Retina (tissue), 1 donor: ENCODE measurements at places on chromosomes 12 and 14.

DNA sequence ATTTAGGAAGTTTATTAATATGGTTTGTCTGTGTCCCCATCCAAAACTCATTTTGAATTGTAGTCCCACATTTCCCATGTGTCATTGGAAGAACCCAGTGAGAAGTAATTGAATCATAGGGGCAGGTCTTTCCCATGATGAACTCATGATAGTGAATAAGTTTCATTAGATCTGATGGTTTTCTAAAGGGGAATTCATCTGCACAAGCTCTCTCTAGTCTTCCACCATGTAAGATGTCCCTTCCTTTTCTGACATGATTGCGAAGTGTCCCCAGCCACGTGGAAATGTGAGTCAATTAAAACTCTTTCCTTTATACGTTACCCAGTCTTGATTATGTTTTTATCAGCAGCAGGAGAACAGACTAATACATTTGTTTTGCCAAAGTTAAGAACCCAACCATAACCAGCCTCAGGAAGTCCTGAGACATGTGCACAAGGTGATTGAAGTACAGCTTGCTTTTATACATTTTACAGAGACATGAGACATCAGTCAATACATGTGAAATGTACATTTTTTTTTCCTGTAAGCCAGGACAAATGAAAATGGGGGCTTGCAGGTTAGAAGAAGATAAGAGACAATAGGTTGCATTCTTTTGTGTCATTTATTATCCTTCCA lies 1136.7 kb downstream of the TMEM121 start:
- DNase-seq = no peak

DNA sequence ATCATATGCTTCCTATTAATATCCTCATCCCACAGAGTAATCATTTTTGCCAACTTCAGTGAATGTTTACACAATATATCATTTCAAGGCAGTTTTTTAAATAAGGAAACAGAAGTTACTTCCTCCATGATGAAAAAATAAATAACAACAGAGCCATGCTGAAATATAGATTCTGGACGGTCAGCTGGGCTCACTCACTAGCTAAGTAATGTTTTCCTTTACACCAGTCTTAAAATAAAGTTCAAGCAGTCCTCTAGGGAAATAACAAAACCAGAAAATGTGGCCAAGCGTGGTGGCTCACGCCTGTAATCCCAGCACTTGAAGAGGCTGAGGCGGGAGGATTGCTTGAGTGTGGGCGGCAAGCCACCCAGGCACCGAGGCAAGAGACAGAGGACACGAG lies 28.7 kb downstream of the AICDA start:
- no peak for DNase-seq

DNA sequence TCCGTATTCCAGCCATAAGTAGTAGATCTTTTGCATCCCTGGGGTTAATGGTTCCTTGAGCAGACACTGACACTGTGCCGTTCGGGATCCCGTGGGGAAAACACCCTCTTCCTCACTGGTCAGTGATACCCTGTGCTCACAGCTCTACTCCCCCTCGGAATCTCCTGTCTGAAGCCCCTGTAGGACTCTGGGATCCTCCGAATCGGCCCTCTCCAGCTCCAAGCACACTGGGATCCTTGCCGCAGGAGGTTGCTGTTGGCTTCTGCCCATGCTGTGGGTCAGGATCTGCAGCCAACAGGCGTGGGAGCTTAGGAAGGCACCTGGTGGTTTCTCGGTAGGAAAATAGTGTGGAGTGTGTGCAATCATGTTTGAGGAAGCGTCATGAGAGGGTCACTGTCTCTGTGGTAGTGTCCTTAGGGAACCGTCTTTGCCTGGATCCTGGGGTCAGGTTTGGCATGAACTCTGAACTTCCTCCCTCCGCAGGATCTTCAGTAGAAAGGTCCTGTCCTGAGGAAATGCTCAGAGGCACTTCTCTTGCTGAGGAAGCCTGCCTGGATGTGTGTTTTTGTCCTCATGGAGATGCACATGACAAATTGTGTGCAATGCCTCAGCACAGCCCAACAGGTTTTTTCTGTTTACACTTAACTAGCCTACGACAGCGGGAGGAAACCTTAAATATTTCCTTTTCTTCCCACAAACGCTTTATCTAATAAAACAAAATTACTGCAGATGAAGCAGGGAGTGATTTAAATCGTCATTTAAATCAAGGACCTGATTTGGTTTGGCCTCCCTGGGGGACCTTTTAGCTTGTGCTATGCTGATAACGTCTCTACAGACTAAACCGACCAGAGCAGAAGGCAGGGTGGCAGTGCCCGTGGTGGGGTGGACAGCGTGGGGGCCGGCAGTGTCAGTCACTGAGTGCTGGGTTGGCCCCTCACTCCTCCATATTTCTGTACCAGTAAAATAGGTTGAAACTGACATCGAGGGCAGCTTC lies 18.7 kb downstream of the FBXL14 start:
- DNase-seq = peak; percentile 53

DNA sequence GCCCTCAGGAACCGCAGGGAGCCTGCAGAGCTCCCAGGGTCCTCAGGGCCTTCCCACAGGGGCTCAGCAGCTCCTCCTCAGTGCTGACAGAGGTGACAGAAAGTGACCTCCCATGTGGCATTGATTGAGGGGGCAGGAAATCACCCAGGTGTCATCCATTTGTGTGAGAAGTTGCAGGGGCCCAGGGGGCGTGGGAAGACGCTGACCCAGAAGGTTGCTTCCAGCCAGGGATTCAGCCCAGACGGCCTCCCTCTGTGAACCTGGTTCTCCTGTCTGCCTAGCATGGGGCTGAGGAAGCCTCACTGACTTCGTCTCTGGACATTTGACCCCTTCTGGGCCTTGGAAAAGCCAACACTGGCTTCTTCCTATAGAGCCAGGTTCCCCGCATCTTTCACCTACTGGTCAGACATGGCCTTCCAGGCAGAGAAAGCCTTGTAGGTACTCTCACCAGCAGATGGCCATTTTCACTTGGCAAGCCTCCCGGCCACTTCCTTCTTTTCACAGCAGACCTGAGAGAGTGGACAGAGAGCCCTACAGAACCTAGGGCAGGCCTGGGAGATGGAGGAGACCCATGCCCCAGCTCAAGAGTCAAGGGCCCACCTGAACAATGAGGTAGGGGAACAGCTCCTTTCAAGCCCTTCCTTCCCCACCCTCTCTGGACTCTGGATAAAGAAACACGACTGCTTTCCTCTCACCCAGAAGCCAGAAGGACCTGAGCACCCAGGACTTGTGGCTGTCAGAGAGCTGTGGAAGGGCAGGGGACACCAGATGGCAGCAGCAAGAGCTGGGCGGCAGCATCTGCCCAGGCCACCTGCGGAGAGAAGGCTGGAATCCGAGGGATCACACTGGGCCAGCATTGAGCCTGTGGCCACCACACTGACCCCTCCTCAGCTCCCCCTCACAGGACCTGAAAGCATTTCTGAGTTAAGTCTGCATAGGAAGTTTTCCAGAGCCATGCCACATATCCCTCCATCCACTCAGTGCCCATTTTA lies 377.8 kb downstream of the DPF3 start:
- DNase-seq = peak; percentile 43

- no peak for DNase-seq
These were observed 30.5 kb upstream of the SLC10A1 start for GRCh38 chr14:69827560-69827959.

DNA sequence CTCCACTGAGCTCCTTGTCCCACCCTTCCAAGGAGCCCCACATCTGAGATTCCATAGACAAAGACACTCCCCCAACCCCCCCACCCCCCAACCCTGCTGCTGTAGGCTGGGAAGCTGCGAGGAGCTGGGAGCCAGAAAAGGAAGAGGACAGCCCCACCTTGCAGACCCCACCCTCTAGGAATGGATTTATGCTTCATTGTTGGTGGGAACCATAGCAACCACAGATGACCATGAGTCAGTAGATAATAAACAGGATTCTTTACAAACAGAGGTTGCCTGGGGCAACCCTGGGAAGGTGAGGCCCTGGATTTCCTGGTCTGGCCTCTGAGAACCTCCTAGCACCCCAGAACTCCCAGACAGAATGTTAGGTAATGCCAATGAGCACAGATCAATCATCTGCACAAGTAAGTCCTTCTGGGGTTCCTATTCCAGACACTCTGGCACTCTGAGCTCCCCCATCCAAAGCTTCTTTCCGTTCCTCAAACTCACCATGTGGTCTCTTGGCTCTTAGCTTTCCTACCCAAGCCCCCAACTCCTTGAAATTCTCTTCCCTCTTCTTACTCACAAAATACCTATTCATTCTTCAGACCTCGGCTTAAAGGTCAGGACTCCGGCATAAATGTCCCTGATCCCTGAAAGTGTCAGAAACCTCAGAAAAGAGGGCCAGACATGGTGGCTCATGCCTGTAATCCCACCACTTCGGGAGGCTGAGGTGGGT lies 15.2 kb upstream of the PLEKHG6 start:
- no peak for DNase-seq

GRCh38 chr14:46488374-46488773 lies 163.2 kb downstream of the RPL10L start:
- no peak for DNase-seq

DNA sequence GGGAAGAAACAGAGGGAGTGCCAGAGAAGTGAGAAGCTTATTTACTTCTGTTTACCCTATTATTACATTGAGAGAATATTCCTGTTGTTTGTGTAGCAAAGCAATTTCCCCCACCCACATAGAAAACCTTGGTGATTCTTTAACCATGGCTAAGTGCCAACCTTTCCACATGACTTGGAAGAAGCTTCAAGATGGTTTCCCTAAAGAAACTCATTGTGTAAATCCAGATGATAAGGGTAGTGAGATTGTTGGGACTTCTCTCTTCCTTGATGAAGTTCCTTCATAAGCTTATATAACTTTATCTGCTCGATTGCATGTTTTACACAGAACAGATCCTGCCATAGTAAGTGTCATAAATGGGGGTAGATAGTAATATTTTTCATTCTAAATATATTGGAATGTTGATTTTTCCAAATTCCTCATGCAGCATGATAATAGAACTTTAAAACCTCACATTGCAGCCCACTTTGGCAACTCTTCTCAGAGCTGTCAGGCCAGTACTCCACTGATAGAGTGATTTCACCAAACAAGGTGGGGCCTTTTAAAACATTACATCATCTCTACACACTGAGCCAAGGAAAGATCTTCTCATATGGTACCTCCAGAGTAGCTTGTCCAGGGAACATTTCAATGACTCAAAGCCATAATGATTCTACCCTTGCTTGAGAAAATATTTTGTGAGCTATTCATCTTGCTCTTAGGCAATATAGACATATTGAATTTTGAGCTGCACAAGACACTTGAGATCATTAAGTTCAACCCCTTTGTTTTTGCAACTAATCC lies 47.8 kb upstream of the KIF21A start:
- no peak for DNase-seq

GRCh38 chr12:122834921-122835749 lies at the start of gene HIP1R:
Gene HIP1R (plus strand): TSS chr12:122835457. CDS start chr12:122835551, 94 bp downstream.
- DNase-seq = peak; percentile 49

DNA sequence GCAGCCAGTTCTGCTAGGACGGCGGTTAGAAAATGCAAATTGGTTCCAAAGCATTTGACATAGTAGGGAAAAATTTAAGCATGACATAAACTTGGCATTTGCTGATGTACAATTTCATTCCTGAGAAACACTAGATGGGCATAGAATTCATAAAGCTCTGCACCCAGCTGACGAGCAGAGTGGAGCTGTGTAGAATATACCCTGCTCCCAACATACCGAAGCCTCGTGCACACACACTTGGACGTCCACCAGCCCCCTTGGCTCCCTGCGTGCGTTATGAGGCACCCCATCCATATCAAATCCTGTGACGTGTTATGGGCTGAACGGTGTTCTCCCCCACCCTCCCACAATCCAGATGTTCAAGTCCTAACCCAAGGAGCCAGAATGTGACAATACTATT lies 65.4 kb downstream of the CLMN start:
- no peak for DNase-seq

DNA sequence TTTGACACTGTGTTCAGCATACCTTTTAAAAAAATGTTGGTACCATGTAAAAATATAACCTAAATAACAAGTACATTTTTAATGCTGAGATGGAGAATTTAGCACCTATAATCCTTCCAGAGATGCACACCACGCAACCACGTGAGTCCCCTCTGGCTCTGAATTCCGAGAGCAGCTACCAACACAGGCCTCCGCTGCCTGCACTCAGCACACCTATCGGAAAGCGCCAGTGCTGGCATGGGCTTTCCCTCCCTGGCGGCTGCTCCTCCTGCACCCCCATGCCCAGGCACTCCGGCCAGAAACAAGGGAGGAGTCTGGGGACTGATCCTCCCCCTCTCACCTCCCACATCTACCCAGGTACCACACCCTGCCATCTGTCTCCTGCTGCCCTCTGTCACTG lies 47.0 kb downstream of the ITPK1 start:
- DNase-seq = no peak

DNA sequence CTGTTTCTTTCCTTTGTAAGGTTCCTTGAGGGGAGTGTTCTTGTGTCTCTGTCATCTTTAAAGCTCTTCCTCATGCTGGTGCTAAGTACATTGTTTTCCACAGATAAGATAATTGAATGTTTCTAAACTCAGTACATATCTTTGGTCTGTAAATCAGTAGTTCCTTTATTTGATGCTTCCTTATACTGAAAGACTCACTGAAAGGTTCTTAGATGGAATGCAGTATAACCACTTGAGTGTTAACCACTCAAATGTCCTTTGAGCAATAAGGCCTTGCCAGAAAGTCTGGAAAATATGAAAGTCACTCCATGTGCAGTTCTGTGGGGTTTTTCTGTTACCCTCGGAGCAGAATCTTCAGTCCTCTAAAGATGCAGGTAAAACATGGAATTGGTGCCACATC lies 23.0 kb upstream of the RNU6-8 start:
- DNase-seq = no peak

GRCh38 chr12:51593539-51593938 lies 2.5 kb downstream of the SCN8A start:
- peak; percentile 38 for DNase-seq

DNA sequence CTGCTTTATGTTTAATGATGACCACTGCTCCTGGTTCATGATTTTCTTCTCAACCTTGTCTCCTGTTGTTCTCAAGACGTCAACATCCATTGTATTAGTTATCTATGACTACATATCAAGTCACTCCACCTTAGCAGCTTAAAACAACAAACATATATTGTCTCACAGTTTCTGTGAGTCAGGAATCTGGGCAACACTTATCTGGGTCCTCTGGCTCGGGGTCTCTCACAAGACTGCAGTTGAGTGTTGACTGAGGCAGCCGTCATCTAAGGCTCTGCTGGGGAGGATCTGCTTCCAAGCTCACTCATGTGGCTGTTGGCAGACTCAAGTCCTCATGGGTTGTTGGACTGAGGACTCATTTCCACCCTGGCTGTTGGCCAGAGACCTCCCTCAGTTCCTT lies 27.3 kb upstream of the FRS2 start:
- no peak for DNase-seq
